ELF-1 (cell line): ENCODE measurements at places on chromosomes 12 and 14.

DNA sequence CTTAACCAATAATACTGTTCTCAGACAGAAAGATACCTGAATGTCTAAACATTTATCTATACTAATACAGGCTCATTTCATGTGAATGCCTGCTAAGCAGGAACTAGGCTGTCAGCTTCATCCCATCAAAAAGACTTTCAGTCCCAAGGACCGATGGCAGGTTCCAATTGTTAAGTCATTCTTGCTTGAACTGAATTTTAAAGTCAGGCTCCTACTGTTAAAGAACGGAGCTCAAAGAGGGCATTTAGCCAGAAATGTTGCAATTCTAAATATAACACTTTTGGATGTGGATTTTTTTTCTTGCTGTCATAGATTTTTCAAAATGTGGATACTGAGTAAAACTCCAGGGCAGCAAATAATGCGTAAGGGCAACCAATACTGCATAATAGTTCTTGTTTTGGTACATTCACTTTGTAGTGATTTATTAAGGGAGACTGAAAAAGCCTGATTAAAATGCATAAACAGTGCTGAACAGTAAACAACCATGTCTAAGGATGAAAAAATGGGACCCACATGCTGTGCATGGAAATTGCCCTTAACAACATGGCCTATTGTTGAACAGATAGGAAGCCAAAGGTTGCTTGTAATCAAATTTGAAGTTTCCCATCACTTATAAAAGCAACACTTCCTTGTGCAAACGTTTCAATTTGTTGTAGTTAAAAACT, 38.6 kb upstream of the DBX2 start:
- DNase-seq, result no peak

- DNase-seq, result no peak
Measured at GRCh38 chr14:71482671-71483070, 449.6 kb upstream of the RGS6 start.

DNA sequence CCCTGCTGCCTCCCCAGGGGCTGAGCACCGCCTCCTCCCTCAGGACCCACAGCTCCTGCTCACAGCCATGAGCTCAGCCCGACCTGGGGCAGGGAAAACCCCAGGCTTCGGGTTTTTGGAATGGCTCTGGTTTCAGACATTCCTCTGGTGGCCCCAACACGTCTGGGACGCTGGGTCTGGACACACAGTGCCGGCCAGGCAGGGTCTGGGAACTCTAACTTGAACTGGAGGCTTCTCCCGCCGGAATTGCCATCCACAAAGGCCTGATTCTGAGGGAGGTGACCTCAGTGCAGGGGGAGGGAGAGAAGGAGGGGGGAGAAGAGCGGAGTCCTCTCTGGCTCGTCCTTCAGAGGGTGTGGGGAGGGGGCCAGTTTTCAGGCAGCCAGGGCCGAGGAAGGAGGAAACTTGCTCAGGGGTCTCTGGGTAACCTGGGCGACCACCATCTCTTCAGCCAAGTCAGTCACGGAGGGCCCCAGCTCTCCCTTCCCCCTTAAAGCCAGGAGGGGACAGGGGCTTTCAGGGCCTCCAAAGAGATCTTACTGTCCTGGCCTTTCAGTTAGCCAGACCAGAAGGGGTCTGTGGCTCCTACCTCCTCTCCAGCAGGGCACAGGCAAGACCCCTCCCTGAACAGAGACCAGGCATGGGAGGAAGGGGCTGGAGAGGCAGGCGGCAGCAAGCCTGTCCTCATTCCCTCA, 19.4 kb downstream of the NCKAP5L start:
- DNase-seq, result peak; percentile 82

GRCh38 chr14:22685467-22685866, 41.3 kb upstream of the OR6J1 start:
- peak; percentile 24 for DNase-seq

DNA sequence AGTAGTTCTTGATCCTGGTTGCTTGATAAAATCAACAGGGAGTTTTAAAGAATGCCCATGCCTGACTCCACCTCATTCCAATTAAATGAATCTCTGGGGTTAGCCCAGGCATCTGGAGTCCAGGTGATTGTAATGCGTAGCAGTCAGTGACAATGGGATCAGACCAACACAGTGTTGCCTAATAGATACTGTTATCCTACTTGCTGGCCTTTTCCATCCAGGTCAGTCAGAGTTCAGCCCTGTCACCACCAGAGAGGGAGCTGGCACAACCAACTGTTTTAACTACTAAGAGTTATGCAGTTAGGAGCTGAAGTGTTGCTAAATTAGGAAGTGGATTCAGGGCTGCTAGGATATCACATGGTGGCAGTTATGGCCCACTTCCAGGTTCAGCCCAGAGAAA, 107.1 kb downstream of the GPR135 start:
- peak; percentile 60 for DNase-seq

DNA sequence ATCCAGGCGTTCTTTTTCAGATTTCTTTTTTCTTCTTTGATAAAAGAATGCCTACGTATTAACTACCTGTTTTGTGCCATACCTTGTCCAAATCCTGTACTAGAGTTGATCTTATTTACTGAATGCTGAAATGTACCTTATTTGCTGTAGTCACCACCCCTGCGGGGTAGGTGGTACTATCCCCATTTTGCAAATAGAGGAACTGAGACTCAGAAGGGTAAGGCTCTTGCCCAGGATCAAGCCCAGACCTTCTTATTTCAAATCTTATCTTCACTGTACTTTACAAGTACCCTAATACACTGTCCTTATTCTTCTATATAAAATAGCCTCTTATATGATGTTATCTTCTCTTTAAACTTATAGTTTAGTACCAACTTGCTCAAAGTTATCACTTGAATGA, 206.5 kb downstream of the SLC41A2 start:
- DNase-seq, result no peak

- peak; percentile 1 for DNase-seq
Measured at GRCh38 chr14:50475460-50475859, 56.9 kb downstream of the MAP4K5 start.

DNA sequence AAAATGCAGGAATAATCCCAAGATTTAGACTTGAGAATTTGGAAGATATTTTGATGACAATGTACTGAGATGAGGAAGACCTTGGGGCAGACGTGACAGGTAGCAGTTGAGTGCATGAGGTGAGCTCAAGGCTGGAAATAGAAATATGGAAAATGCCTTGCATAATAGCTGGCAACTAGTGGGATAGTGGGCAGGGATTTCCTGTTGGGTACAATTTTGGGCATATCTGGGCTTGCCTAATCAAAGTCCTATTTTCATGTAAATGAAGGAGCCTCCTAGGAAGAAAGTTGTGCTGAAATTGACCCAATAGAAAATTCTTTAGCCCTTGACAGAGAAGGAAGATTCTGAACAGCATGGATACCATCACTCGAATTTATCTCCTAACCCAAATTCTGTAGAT, 6.4 kb upstream of the GLIPR1 start:
- no peak for DNase-seq

GRCh38 chr14:23877538-23878180, 75.9 kb upstream of the DHRS4 start:
- DNase-seq, result no peak

DNA sequence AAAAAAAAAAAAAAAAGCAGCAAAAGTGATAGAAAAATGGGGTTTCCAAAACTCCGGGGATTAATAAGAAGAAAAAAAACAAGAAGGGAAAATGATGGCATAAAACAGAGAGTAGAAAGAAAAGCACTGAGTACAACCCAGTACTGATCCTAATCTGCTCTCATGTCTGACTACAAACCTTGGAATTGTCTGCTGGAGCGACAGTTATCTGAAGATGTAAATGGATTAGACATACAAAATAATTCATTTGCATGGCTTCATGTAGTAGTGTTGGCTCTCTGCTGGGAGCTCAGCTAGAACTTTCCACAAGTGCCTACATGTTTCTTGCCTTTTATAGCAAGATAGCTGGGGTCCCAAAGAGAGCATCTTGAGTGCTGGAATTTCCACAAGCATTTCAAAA, 34.2 kb downstream of the ZCRB1 start:
- no peak for DNase-seq

DNA sequence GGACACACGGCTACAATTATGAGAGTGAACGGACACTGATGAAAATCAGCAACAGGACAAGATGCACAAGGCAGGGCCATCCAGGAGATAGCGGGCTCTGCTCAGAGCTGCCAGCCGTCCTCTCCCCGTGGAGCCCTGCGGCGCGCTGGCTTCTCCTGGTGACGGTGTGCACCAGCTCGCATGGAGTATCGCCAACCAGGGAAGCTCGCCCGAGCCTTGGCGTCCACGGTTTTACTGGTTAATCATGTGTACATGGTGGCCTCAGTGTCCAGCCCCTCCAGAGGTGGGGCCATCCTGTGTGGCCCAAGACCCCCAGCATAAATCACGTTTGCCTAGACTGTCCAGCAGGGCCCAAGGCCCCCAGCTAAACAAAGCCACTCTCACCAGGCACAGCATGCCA, 31.2 kb upstream of the DYNC1H1 start:
- no peak for DNase-seq

- DNase-seq, result no peak
Measured at GRCh38 chr14:56358851-56359614, 220.6 kb upstream of the TMEM260 start.

DNA sequence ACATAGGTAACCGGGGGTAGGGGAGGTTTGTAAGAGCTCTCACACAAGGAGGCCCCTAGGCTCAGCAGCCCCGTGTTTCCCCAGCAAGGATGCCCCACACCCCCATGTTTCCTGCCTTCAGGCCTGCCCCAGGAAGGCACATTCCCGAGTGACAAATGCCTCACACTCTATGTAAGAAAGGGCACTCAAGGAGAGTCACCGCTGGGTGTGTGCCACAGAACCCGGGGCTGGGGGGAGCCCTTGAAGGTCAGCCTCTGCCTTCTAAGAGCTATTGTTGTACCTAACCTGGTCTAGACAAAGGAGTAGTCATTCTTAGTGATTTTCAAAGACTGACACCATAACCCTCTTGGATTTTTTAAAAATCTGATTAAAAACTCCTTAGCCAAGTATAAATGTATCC, 333.6 kb downstream of the DPF3 start:
- no peak for DNase-seq

GRCh38 chr12:102197789-102198188, at the start of gene PMCH:
Gene PMCH (minus strand): TSS chr12:102197833. CDS start chr12:102197770, 63 bp downstream.
- no peak for DNase-seq

DNA sequence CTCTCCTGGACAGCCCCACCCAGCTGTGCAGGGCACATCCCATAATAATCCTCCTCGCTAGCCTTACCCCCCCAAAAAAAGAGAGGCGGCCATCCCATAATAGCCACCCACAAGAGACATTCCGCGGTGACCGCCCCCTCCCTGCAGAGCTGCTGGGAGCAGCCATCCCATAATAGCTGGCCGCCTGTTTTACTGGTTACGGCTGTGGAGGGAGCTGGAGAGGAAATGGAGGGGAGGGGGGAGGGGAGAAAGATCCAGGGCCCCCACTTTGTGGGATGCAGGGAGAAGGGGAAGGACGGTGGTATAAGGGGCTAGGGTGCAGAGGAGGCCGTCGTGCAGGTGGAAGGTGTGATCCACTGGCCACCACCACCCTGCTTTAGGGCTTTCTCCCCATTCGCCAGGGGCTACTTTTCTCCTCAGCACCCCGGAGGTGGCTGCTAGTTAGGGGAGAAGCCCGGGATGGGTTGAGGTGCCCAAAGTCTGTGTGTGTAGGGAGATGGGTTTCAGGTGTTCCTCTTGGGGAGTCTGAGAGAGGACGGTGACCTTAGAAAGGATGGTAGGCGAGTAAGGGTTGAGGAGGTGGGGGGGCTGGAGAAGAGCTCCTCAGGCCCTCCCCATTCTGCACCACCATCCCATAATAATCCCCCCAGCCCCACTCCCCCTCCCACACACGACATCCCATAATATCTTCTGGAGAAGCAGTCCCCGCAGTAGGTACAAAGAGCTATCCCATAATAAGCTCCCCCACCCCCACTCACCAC, 6.0 kb upstream of the CHD4 start:
- peak; percentile 83 for DNase-seq

DNA sequence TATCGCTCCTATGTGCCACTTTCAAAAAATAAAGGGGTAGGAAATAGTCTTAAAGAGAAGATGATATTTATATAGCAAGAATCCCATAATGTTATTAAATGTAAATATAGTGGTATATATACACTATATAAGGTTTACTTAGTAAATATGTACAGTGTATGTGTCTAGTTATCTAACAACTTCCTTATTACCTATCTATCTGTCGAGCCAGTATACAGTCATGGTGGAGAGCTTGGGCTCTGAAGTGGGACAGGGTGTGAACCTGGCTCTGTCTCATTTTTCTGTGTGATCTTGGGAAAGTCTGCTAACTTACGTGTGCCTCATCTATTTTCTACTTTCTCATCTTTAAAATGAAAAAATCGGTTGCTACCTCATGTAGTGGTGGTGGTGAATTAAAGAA, 62.8 kb upstream of the SINHCAF start:
- DNase-seq, result no peak

DNA sequence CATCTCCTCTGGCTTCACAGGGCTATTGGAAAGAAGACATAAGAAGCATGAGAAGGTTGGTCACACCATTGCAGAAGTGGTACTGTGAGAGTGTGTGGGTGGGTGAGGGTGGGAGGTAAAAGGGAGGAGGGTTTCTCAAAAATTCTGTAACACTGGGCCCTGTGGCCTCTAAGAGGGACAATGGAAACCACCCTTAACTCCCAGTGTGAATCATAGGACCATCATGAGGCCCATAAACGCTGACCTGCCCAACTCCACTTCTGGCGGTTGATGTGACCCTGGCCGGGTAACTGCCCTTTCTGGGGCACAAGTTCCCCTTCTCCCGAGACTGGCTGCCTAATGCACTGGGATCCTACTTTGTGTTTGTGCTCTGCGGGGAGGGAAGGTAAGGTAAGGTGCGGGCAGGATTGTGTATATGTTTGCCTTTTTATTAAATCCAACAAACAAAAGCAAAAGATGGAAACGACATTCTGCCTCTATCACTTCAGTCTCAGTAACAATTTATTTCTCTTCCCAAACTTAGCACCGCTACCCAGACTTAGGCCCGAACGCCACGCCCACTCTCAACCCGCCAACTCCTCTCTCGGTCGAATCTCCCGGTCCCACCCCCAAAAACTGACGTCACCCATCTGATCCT, 551 bp downstream of the METTL1 start:
- no peak for DNase-seq

DNA sequence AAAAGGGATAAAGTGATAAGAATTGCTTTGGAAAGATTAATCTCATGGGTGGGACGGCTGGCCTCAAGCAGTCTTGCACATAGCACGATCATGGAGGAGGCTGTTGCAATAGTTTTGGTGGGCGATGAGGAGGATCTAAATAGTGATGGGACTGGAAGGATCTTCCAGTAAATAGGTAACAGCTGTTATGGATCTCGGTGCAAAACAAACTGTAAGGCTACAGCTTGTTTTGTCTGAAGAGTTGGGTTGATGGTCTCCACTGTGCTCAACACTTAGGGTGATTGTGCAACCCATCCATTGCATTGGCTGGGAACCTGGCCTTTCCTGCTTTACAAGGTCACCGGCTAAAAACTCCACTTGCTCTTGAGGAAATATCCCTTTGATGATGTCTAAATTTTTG, 21.0 kb downstream of the IGF1 start:
- no peak for DNase-seq

- no peak for DNase-seq
Measured at GRCh38 chr12:132366341-132366861, 37.0 kb upstream of the GALNT9 start.

GRCh38 chr12:80151131-80151530, 51.8 kb downstream of the OTOGL start:
- DNase-seq, result no peak

- DNase-seq, result no peak
Measured at GRCh38 chr12:68034567-68034966, 45.3 kb downstream of the IFNG-AS1 start.
